Mesothelial cell of epicardium (in vitro differentiated cells): ENCODE measurements at places on chromosomes 2 and 18. TPM values are rescaled to one million over a fixed set of nuclear protein-coding genes. Genes with fewer than 3 reads are reported as not detected.

The CCDC148 gene
- 2.8 to 3.2 TPM (median 3.1 TPM) in 3 replicates for total RNA-seq

The DPYSL5 gene
- 2.5 to 2.8 TPM (median 2.8 TPM) in 3 replicates for total RNA-seq

The TWIST2 gene
- 17.8 to 19.6 TPM (median 18.6 TPM) in 3 replicates for total RNA-seq

The TXNL4A gene
- 77.2 to 79.9 TPM (median 79.5 TPM) in 3 replicates for total RNA-seq

The PSMG2 gene
- 55.3 to 59.0 TPM (median 58.5 TPM) in 3 replicates for total RNA-seq

The ARHGAP15 gene
- 0.34 to 0.51 TPM (median 0.38 TPM) in 3 replicates for total RNA-seq

The REG3A gene
- not detected in 3 replicates for total RNA-seq

The TMEM17 gene
- 4.1 to 4.7 TPM (median 4.2 TPM) in 3 replicates for total RNA-seq

DNA sequence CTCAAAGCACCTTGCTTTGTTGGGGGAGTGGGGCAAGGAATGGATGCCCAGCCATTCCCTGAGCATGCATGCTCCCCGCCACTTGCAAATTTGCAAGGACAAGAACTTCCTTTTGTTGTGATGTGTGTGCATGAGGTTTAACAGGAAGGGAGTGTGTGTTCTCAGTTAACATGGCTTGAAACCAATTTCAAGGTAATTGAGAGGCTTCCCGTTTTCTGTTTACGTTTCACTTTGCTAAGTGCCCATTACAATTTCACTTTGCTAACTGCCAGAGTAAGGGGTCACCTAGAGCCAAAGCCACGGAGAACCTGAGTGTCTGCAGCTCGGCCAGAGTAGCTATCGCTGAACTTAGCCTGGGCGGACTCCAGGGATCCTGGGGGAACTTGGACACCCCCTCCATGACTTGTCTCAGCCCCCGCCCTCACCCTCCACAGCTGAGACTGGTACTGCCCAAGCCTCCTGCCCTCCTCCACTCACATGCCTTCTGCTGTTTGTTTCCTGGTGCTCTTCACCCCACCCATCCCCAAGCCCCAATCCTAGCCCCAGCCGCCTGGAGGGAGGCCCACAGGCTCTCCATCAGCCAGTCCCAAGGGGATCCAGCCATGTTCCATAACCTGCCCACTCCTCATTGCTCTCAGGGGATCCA is 53.6 kb upstream of the LAPTM4A start:
- no peak for DNase-seq
- no peaks in the 10 kb centered on the region for H3K36me3 ChIP-seq
- H3K27ac ChIP-seq = no peak overlapping the region
- H3K4me1 ChIP-seq = peaks cover 10% of the 10 kb centered on the region
- no peaks in the 10 kb centered on the region for H3K27me3 ChIP-seq

- H3K4me3 ChIP-seq = no peak overlapping the region
- peak overlapping the region; percentile 48 for H3K27ac ChIP-seq
- H3K27me3 ChIP-seq = no peaks in the 10 kb centered on the region
- peaks cover 4% of the 10 kb centered on the region for H3K36me3 ChIP-seq
- DNase-seq = no peak
- peaks cover 9% of the 10 kb centered on the region for H3K4me1 ChIP-seq
Measured at GRCh38 chr18:56890632-56891031, 239.5 kb downstream of the WDR7 start.

GRCh38 chr18:28127228-28127627 is 49.7 kb downstream of the CDH2 start:
- no peak overlapping the region for H3K4me3 ChIP-seq
- peaks cover 9% of the 10 kb centered on the region for H3K4me1 ChIP-seq
- no peak for DNase-seq
- H3K36me3 ChIP-seq = no peaks in the 10 kb centered on the region
- H3K27ac ChIP-seq = no peak overlapping the region

- peak overlapping the region; percentile 3 for H3K27ac ChIP-seq
- H3K4me1 ChIP-seq = peaks cover 64% of the 10 kb centered on the region
- H3K36me3 ChIP-seq = peaks cover 5% of the 10 kb centered on the region
- DNase-seq = no peak
- H3K4me3 ChIP-seq = no peak overlapping the region
Measured at GRCh38 chr18:369224-370015, 101.6 kb upstream of the THOC1 start.

GRCh38 chr2:27082773-27083409 is 3.7 kb upstream of the KHK start:
- H3K36me3 ChIP-seq = no peaks in the 10 kb centered on the region
- no peak overlapping the region for H3K4me3 ChIP-seq
- peaks cover 39% of the 10 kb centered on the region for H3K4me1 ChIP-seq
- peaks cover 12% of the 10 kb centered on the region for H3K27me3 ChIP-seq
- no peak for DNase-seq
- H3K27ac ChIP-seq = no peak overlapping the region

GRCh38 chr2:73993778-73994177 is 9.1 kb downstream of the TET3 start:
- H3K4me3 ChIP-seq = no peak overlapping the region
- no peaks in the 10 kb centered on the region for H3K27me3 ChIP-seq
- peaks cover 28% of the 10 kb centered on the region for H3K4me1 ChIP-seq
- H3K36me3 ChIP-seq = peaks cover 18% of the 10 kb centered on the region

- H3K36me3 ChIP-seq = peaks cover 2% of the 10 kb centered on the region
- DNase-seq = no peak
- H3K27ac ChIP-seq = no peak overlapping the region
Measured at GRCh38 chr18:7953095-7953958, 386.2 kb downstream of the PTPRM start.

GRCh38 chr18:76553715-76554546 is 58.9 kb upstream of the ZNF516 start:
- no peak overlapping the region for H3K4me3 ChIP-seq
- no peak for DNase-seq
- peaks cover 6% of the 10 kb centered on the region for H3K4me1 ChIP-seq
- H3K36me3 ChIP-seq = peaks cover 3% of the 10 kb centered on the region
- H3K27ac ChIP-seq = no peak overlapping the region
- no peaks in the 10 kb centered on the region for H3K27me3 ChIP-seq

GRCh38 chr2:20673686-20674308 is 6.9 kb downstream of the GDF7 start:
- H3K4me3 ChIP-seq = no peak overlapping the region
- no peaks in the 10 kb centered on the region for H3K36me3 ChIP-seq
- peaks cover 69% of the 10 kb centered on the region for H3K27me3 ChIP-seq
- DNase-seq = no peak
- peaks cover 18% of the 10 kb centered on the region for H3K4me1 ChIP-seq
- no peak overlapping the region for H3K27ac ChIP-seq

DNA sequence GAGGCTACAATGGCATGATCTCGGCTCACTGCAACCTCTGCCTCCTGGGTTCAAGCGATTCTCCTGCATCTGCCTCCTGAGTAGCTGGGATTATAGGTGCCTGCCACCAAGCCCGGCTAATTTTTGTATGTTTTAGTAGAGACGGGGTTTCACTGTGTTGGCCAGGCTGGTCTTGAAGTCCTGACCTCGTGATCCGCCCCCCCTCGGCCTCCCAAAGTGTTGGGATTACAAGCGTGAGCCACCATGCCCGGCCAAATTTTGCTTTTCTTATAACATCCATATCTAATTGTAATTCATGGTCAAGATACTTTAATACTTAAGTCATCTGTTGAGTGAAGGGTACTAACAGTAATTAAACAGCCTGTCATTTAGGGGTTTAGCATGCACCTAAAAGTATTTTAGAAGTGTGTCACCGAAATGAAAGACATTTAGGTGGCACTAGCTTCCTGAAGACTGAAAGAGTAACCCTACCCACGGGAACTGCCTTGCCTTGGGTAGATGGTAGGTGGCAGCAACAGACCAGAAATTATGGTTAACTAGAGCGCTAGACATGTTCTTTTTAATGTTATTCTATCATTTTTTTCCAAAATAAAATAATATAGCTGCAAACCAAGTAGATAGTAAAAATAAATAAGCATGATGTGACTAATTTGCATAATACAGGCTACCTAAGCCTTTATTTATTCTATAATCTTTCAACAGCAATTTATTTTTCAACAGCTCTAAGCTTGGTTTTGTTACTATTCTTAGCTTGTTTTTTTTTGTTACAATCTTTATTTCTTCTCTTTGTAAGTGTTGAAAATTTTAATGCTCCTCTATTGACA is 8.6 kb upstream of the ACYP2 start:
- H3K27ac ChIP-seq = no peak overlapping the region
- no peaks in the 10 kb centered on the region for H3K27me3 ChIP-seq
- no peaks in the 10 kb centered on the region for H3K36me3 ChIP-seq
- DNase-seq = no peak
- no peak overlapping the region for H3K4me3 ChIP-seq

- H3K4me3 ChIP-seq = no peak overlapping the region
- H3K27ac ChIP-seq = no peak overlapping the region
- no peak for DNase-seq
- H3K36me3 ChIP-seq = no peaks in the 10 kb centered on the region
Measured at GRCh38 chr2:69950241-69950640, 11.2 kb downstream of the ASPRV1 start.

DNA sequence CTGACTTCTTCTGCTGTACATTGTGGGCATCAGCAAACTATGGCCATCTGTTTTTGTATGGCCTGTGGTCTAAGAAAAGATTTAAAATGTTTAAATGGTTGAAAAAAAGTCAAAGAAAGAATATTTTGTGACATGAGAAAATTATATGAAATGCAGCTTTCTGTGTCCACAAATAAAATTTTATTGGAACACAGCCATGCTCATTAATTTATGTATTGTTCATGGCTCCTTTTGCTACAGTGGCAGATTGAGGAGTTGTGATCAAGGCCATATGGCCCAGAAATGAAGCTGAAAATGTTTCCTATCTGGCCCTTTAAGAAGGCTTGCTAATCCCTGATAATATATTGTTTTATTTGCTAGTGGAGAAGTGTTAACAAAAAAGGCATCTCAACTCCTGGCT is 162.0 kb downstream of the SLC4A3 start:
- no peak overlapping the region for H3K27ac ChIP-seq
- peaks cover 19% of the 10 kb centered on the region for H3K27me3 ChIP-seq
- no peak overlapping the region for H3K4me3 ChIP-seq
- H3K36me3 ChIP-seq = no peaks in the 10 kb centered on the region
- DNase-seq = no peak

DNA sequence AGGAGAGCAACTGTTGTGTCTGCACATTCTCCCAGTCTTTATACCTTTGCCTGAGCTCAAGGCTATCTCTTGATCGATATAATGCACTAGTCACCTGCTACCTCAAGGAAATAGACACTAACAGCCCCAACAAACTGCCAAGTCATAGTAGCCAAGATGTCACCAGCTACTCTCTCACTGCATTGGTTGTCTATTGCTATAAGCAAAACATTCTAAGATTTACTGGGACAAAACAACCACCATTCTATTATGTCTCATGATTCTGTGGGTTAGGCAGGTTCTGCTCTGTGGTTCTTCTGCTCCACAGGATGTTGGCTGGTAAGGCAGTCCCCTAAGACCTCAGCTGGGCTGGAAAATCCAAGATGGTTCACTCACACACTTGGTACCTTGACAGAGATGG is 28.5 kb upstream of the MLPH start:
- H3K27ac ChIP-seq = no peak overlapping the region
- no peak overlapping the region for H3K4me3 ChIP-seq
- no peaks in the 10 kb centered on the region for H3K36me3 ChIP-seq
- no peak for DNase-seq
- peaks cover 5% of the 10 kb centered on the region for H3K27me3 ChIP-seq
- peaks cover 1% of the 10 kb centered on the region for H3K4me1 ChIP-seq

- no peak for DNase-seq
- no peak overlapping the region for H3K27ac ChIP-seq
- H3K36me3 ChIP-seq = peaks cover 2% of the 10 kb centered on the region
- H3K27me3 ChIP-seq = no peaks in the 10 kb centered on the region
- peaks cover 7% of the 10 kb centered on the region for H3K4me1 ChIP-seq
- H3K4me3 ChIP-seq = no peak overlapping the region
Measured at GRCh38 chr2:31383471-31384153, 30.9 kb downstream of the XDH start.

GRCh38 chr2:186995092-186995491 is 146.1 kb upstream of the ZSWIM2 start:
- peaks cover 5% of the 10 kb centered on the region for H3K4me1 ChIP-seq
- H3K27me3 ChIP-seq = peaks cover 8% of the 10 kb centered on the region
- DNase-seq = no peak

GRCh38 chr2:240645346-240645745 is 20.1 kb downstream of the GPR35 start:
- peaks cover 66% of the 10 kb centered on the region for H3K27me3 ChIP-seq
- no peak overlapping the region for H3K4me3 ChIP-seq
- no peaks in the 10 kb centered on the region for H3K4me1 ChIP-seq
- no peaks in the 10 kb centered on the region for H3K36me3 ChIP-seq
- no peak overlapping the region for H3K27ac ChIP-seq
